Osteocyte (in vitro differentiated cells): ENCODE measurements at places on chromosomes 6 and 20. TPM values are rescaled to one million over a fixed set of nuclear protein-coding genes. Genes with fewer than 3 reads are reported as not detected.

TGM3 gene
- total RNA-seq, result not detected in 2 replicates

DNA sequence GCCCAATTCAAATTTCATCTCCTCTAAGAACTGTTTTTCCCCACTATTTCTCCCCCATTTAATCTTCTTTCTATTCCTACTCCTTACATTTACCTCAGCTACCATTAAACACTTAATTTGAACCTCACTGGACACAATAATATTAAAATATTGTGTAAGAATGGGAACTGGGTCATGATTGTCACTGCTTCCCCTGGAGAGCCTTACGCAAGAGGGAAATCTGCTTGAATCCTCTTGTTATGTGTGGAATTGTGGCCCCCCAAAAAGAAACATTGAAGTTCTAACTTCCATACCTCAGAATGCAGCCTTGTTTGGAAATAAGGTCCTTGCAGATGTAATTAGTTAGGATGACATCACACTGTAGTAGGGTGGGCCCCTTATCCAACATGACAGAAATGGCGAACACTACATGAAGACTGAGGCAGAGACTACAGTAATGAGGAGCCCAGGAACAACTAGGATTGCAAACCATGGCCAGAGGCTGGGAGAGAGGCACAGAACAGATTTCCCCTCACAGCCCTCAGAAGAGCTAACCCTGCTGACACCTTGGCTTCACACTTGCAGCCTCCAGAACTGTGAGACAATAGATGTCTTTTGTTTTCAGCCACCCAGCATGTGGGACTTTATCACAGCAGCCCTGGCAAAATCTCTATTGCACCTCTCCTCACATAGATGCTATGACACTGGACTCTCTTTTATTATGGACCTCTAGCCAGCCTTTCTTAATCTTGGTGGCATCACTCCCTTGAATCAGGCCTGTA is 29.9 kb downstream of the HIVEP2 start:
- no peak for DNase-seq

DNA sequence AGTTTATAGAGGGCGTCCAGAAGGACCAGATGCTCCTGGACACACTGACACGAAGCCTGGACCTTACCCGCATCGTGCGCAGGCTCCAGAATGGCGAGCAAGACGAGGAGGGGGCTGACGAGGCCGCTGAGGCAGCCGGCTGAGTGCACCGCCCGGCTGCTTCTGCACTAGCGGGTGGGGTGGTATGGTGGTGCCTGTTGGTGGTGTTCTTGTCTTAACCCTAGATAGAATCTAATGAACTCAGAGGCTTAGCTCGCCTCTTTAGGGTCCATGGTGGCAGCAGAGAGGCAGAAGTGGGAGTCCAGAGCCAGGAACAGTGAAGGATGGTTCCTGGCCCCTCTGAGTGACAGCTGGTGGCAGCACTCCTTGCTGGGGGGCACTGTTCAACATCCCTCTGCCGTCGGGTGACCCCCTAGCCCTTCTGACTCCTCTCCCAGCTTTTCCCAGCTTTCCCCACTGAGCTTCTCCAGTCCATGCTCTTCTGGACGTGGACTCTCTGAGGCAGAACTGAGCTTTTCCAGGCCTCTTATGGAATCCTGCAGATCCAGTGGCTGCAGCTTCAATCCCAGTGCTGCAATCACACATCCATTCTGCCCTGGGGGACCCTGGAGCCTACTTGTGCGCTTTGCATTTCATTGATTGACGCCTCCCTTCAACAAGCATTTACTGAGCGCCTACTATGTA is 6.2 kb downstream of the GUCA1A start:
- no peak for DNase-seq

DNA sequence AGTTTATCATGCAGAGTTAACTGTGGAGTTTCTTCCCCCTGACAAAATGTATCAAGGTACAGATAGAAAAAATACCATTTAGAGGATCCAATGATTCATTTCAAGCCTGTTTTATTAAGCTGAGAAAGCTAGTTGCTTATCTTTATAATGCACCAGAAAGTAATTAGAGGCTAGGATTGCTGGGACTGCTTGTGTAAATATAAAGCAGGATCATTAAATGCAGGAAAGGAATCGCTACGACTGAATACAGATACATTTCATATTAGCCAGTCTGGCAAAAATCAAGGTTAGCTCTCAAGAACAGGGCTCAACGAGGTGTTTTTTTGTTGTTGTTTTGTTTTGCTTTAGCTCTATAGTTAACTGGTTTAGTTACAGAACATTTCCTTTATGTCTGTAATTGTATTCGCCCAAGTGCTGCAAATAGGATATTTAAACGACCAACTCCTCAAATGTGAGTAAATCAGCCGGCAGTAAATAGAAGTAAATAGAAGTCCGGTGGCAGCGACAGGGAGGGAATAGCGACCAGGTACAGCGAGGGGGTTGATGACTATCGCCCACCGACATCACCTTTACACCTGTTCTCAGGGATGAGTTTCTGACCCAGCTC is 748 bp downstream of the UBE2J1 start:
- DNase-seq, result no peak

DNA sequence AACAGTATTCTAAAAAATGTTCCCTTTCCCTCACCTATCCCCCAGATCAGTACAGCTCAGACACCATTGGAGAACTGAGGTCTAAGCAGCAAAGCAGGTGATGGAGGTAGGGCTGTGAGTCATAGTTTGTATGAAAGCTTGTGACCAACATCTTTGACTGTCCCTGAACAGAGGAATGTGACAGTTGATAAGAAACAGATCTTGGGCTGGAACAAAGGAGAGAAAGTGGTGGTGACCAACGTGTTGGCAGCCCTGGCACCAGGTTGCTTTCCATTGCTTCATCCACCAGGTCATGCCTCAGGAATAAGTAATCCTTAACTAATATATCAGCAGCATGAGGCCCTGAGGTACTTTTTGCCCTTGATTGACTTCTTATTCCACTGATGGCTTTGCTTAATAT is 19.9 kb upstream of the CRIP3 start:
- DNase-seq, result no peak
